Smooth muscle cell of trachea (primary cell): ENCODE measurements at places on chromosomes 3 and 15. TPM values are rescaled to one million over a fixed set of nuclear protein-coding genes. Genes with fewer than 3 reads are reported as not detected.

Gene STAB1
- total RNA-seq = 0.17 and 1.6 TPM in 2 replicates

Gene CCDC9B
- total RNA-seq = 21.2 and 39.2 TPM in 2 replicates

Gene HIGD2B
- total RNA-seq = 0.15 TPM in 1 of 2 replicates, not detected in the other

Gene BTLA
- total RNA-seq = under 0.01 TPM in 1 of 2 replicates, not detected in the other

Gene CCDC51
- total RNA-seq = 40.0 and 42.8 TPM in 2 replicates

Gene GRAMD1C
- 3.8 and 7.1 TPM in 2 replicates for total RNA-seq

Gene FAM3D
- total RNA-seq = not detected in 2 replicates

Gene KNG1
- not detected in 2 replicates for total RNA-seq

Gene LRTM1
- total RNA-seq = not detected in 2 replicates

Gene GNL3
- 100 and 101 TPM in 2 replicates for total RNA-seq

Gene RYR3
- total RNA-seq = not detected in 2 replicates

Gene KIF7
- total RNA-seq = 11.9 and 19.7 TPM in 2 replicates

Gene TRIM69
- total RNA-seq = 26.0 and 28.2 TPM in 2 replicates

Gene PIK3R4
- total RNA-seq = 37.2 and 40.5 TPM in 2 replicates

Gene RBP2
- not detected in 2 replicates for total RNA-seq

Gene ZNF710
- total RNA-seq = 8.9 and 16.7 TPM in 2 replicates

Gene DPPA2
- total RNA-seq = not detected in 2 replicates

Gene STX19
- not detected in 2 replicates for total RNA-seq

Gene IGSF11
- total RNA-seq = 0.44 TPM in 1 of 2 replicates, not detected in the other

Gene FOXB1
- not detected in 2 replicates for total RNA-seq

Gene GHRL
- 0.29 TPM in 1 of 2 replicates, not detected in the other for total RNA-seq

Gene HLTF
- total RNA-seq = 41.7 and 58.0 TPM in 2 replicates

Gene IFRD2
- 50.6 and 51.2 TPM in 2 replicates for total RNA-seq

Gene HYAL1
- total RNA-seq = 4.2 and 6.1 TPM in 2 replicates

Gene CCDC191
- total RNA-seq = 2.6 and 4.2 TPM in 2 replicates

Gene WDR72
- not detected in 2 replicates for total RNA-seq

Gene CDHR4
- total RNA-seq = 0.33 TPM in 1 of 2 replicates, not detected in the other
